Germinal center (tissue), 1 donor: ENCODE measurements at places on chromosomes 7 and 10.

DNA sequence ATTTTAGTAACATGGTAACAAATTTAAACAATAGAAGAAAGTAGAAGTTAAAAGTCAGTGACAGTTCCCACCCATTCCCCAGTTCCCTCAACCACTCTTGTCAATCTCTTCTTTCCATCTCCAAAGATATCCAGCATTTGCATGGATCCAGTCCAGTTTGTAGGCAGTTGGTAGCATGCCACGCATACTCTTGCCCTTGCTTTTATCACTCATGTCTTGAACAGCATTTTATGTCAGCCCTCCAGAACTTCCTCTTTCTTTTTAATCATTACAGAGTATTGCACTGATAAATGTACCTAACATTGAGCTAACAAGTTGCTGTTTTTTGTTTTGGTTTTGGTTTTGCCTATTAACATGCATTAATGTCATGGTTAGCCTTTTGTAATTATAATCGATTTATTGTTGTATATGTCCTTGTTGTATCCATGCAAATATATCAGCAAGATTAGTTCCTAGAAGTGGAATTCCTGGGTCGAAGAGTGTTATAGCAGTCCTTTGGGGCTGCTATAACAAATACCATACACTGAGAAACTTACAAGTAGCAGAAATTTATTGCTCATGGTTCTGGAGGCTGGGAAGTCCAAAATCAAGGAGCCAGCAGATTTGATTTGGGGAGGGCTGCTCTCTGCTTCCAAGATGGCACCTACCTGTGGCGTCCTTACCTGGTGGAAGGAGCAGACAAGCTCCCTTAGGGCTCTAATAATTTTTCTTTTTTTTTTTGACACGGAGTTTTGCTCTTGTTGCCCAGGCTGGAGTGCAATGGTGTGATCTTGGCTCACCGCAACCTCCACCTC lies 25.7 kb downstream of the CHST3 start:
- DNase-seq, result no peak

DNA sequence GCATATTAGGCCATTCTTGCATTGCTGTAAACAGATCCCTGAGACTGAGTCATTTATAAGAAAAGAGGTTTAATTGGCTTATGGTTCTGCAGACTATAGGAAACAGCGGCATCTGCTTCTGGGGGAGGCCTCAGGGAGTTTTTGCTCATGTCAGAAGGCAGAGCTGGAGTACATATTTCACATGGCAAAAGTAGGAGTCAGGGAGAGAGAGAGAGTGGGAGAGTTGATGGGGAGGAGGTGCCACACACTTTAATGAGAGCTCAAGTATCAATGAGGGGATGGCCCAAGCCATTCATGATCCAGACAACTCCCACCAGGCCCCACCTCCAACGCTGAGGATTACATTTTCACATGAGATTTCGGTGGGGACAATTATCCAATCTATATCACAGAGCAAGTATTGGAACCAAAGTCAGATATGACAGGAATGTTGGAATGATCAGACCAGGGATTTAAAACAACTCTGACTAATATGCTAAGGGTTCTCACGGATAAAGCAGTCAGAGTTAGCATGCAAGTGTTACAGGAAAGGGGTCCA lies 795.3 kb upstream of the CELF2 start:
- no peak for DNase-seq

- no peak for DNase-seq
These were observed 18.5 kb downstream of the SFTPA1 start for GRCh38 chr10:79628988-79629954.

DNA sequence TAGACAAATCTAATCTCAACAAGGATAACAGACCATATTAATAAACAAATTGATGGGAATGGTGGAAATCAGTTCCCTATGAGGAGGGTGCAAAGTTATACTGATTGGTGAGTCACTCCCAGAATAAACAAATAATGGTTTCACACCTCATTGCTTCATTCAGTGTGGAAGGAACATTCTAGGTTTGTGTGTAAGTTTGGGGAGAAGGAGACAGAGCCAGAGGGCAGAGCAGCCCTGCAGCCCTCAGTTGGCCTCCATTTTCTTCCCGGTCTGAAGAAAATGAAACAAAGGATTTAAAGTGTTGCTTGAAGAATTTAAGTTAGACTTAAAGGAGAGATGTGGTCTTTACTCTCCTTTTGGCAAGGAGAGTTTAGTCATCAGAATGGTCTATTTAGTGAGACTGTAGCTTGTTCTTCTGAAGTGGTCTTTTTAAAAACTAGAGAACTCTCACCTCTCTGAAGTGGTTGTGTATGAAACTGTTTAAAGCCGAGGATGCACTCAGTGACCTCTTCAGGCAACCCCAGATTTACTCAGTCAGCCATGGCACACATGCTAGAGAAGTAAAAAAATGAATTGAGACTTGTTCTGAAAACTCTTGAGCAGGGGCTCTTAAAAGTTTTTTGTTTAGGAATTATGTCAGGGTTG lies 27.2 kb downstream of the IKZF1 start:
- DNase-seq, result no peak

DNA sequence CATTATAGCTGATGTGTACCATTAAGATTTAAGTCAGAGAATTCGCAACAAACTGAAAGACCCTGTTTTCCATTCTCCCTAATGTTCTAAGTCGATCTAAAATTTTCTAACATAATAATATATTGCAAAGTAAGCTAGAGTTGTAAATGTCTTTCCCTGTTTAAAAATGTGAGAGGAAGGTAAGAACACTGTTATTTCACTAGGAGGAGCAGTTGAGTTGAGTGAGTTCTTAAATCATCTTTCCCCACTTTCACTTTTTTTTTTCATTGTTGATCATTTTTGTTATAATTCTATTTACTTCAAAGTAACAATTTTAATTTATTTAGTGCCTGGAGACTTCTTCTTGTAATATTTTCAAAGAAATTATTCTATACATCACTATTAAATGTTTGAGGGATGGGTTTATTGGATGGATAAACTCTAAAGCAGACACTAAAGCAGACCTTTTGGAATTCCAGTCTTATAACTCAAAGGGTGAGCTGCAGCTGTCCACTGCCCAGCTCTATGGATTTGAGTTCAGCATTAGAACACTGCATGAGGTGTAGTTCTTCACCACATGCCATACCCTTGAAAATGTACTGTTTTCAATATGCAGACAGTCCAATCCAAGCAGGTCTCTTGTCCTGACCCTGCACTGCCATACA lies 181.3 kb upstream of the FZD1 start:
- peak; percentile 10 for DNase-seq

DNA sequence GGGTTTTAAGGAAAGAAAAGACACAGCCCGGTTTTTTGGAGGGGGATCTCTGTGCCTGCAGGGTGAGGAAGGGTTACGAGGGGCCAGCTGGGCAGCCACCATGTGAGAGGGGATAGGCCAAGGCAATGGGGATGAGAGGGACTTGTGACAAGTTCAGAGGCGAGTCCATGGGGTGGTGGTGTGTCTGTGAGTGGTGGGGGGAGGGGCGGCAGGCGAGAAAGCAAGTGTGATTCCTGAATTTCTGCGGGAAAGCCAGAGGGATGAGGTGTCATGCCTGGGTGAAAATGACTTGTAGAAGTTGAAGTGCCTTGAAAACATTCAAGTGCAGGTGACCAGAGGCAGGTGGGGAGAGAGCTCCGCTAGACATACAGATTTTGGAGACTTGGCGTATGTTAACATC lies 61.0 kb upstream of the RNF32 start:
- no peak for DNase-seq

GRCh38 chr7:114084002-114084471 lies 165.2 kb upstream of the PPP1R3A start:
- DNase-seq, result no peak

- no peak for DNase-seq
These were observed 81.9 kb upstream of the TNS3 start for GRCh38 chr7:47663851-47664250.

- no peak for DNase-seq
These were observed 549.9 kb upstream of the FOXK1 start for GRCh38 chr7:4132221-4132620.

GRCh38 chr10:101850749-101851148 lies 7.1 kb upstream of the KCNIP2 start:
- DNase-seq, result no peak

- DNase-seq, result peak; percentile 83
These were observed 8.4 kb upstream of the LFNG start for GRCh38 chr7:2510909-2511768.

- DNase-seq, result no peak
These were observed 17.8 kb downstream of the HDAC9 start for GRCh38 chr7:18513343-18513742.

- no peak for DNase-seq
These were observed 10.6 kb downstream of the ZNF485 start for GRCh38 chr10:43616697-43617370.

- no peak for DNase-seq
These were observed 14.7 kb downstream of the SRI start for GRCh38 chr7:88205179-88205578.

GRCh38 chr10:120963594-120964220 lies 112.5 kb downstream of the WDR11 start:
- DNase-seq, result no peak

DNA sequence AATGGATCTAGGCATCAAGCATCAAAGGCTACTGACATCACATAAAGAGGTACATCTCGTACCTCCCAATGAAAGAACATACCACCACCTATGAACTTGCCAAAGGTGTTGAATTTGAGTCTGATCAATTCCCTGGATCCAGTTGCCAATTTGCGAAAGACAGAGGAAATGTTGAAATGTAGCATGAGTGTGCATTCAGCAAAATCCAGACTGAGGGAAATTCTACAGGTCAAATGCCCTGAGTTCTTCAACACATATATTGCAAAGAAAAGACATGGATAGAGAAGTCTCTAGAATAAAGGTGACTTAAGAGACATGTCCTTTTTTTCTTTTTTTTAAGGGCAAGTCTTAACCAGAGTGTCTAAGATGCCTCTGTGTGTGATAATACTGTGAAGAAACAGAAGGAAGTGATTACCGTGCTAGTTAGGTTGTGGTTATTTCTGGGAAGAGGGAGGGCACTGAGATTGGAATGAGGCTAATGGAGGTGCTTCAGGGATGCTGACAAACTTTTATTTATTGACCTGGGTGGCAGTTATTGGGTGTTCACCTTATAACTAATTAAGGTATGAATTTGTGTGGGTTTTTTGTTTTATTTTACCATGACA lies 128.7 kb downstream of the SAMD9 start:
- no peak for DNase-seq

DNA sequence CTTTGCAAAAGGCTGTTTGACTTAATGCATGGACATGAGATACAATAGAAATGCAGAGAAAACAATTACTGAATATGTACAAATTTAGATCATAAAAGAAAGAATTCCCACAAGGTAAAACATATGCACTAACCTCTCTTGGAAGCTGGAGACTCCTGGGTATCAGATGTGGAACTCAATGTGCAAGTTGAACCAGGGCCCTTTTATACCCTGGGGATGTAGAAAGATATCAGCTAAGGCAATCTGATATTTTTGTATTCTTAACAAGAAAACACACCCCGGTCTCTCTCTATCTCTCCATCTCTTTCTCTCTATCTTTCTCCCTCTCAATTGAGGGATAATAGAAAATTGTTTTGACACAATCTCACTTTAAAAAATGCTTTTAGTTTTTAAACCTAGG lies at the start of gene IDI2:
IDI2 (minus strand) TSS at position 177 of the 400 bp plus-strand sequence. CDS start 1,136 bp downstream, outside the sequence.
- DNase-seq, result no peak

GRCh38 chr7:87128861-87129267 lies 23.4 kb upstream of the DMTF1 start:
- DNase-seq, result no peak

DNA sequence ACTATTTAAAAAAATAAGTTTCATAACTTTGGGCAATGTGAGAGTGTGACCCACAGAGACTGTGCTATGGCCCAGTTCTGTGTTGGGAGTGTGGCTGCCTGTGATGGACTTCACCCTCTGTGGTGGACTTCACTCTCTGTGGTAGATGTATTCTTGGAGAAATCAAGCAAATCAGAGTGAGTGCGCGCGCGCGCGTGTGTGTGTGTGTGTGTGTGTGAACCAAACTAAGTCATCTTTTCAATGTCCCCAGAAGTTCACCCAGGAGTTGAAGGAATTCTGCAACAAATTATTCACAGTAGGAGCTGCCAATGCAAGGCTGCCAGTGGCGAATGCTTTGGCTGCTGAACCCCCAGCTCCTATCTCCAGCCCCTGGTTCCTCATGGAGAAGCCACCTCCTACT lies 184.5 kb downstream of the ADAM12 start:
- no peak for DNase-seq

DNA sequence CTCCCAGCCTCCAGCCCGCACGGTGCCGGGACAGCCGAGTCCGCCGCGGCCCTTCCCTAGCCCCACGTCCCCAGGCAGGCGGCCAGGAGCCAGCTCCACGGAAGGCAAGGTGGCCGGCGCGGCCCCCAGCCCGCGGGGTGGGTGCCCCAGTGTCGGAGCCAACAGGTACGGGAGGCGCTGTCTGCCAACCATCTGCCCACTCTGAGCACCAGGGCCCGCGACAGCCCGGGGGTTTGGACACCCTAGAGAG lies 75.8 kb downstream of the CALN1 start:
- DNase-seq, result no peak

DNA sequence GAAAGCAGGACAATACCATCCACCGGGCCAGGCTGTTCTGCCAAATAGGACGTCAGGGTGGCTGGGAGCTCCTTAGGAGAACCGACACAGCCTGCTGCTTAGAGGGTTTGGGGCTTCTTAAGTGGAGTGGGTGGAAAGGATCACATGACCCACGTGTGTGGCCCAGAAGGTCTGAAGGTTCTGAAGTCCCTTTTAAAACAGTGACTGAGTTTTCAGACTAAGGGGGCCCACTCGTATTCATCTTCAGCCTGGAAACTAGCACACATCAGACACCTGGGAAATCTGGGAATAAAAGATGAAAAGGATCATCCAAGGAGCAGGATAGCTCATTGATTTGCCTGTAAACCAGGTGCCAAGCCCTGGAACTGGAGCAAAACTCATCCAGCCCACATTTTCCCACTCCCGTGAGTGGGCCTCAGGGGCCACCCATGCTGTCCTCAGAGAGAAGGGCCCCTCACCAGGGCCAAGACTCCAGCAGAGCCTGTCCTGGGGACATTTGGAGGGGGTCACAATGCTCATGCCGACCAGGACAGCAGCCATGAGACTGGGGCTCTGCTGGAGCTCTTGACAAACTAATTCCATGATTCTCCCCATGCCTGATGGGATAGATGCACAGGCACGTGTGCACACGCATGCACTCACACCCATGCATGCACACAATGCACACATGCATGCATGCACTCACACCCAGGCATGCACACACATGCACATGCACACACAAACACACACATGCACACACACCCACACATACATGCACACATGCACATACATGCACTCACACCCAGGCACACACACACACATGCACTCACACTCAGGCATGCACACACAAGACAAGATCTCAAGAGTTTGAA lies 168.8 kb upstream of the PPP2R2D start:
- DNase-seq, result no peak

GRCh38 chr10:95683966-95684365 lies 9.8 kb downstream of the TCTN3 start:
- no peak for DNase-seq

GRCh38 chr7:25007668-25008067 lies 27.7 kb upstream of the OSBPL3 start:
- DNase-seq, result no peak

- DNase-seq, result no peak
These were observed 424.1 kb upstream of the MGMT start for GRCh38 chr10:129042776-129043595.

GRCh38 chr10:69180525-69181204 lies 631 bp downstream of the SUPV3L1 start:
- DNase-seq, result peak; percentile 42

GRCh38 chr7:81244224-81244623 lies 325.4 kb upstream of the SEMA3C start:
- no peak for DNase-seq

GRCh38 chr10:29950391-29950790 lies 109.0 kb downstream of the JCAD start:
- DNase-seq, result no peak

- no peak for DNase-seq
These were observed 245.5 kb downstream of the REEP3 start for GRCh38 chr10:63766745-63767137.

- DNase-seq, result no peak
These were observed 65.6 kb downstream of the IGF2BP3 start for GRCh38 chr7:23404546-23405239.
